ENCODE measurements at places on chromosomes 2 and 18.

DNA sequence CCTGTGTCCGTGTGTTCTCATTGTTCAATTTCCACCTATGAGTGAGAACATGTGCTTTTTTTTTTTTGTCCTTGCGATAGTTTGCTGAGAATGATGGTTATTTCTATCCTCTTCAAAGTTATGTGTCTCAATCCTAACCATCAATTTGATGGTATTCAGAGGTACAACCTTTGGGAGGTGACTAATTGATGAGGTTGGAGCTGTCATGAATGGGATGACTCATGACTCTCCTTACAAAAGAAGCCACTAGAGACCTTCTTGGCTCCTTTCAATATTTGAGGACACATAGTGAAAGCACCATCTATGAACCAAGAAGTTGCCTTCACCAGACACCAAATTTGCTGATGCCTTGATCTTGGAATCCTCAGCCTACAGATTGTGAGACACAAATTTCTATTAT, 677.1 kb upstream of the DDX18 start:
- no peak for DNase-seq

DNA sequence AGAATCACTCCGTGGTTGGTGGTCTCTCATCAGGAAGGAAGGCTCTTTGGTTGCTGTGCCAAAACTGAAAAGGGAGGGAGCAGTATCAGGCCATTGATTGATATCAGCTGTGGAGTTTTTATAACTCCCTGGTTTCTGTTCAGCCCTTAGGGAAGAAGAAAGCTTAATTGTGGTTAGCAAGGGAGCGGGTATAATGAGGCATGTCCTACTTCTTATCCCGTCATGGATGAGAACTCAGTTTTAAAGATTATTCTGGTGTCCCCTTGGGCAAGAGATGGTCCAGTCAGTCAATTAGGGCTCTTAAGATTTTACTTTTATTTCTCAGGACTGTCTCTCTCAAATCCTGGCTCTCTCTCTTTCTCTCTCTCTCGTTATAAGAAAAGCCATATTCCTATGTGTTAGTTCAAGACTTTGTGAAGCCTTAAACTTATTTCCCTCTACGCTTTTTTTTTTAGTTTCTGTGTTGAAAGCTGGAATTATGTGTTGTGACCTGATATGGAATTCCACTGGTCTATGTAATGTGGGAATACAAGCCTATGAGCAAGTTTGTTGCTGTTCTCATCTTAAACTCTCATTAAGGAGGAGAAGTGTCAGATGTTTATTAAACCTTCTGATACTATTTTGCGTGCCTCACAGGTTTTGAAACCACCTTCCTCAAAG, 514.0 kb upstream of the CDH2 start:
- no peak for DNase-seq

GRCh38 chr2:233413559-233414272, 59.4 kb downstream of the DGKD start:
- no peak for DNase-seq

DNA sequence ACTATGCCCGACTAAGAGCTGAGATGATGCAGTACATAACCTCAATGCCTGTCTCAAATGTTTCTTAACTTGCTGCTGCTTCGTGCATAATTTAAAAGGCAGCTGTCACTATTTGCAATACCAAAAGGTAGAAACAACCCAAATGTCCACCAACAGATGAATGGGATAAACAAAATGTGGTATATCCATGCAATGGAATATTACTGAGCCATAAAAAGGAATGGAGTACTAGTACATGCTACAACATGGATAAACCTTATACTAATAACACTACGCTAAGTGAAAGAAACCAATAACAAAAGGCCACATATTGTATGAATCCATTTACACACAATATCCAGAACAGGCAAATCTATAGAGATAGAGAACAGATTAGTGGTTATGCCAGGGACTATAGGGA, 13.0 kb upstream of the DGKD start:
- DNase-seq = no peak

- no peak for DNase-seq
Measured at GRCh38 chr2:149765636-149766035, 178.1 kb upstream of the MMADHC start.

DNA sequence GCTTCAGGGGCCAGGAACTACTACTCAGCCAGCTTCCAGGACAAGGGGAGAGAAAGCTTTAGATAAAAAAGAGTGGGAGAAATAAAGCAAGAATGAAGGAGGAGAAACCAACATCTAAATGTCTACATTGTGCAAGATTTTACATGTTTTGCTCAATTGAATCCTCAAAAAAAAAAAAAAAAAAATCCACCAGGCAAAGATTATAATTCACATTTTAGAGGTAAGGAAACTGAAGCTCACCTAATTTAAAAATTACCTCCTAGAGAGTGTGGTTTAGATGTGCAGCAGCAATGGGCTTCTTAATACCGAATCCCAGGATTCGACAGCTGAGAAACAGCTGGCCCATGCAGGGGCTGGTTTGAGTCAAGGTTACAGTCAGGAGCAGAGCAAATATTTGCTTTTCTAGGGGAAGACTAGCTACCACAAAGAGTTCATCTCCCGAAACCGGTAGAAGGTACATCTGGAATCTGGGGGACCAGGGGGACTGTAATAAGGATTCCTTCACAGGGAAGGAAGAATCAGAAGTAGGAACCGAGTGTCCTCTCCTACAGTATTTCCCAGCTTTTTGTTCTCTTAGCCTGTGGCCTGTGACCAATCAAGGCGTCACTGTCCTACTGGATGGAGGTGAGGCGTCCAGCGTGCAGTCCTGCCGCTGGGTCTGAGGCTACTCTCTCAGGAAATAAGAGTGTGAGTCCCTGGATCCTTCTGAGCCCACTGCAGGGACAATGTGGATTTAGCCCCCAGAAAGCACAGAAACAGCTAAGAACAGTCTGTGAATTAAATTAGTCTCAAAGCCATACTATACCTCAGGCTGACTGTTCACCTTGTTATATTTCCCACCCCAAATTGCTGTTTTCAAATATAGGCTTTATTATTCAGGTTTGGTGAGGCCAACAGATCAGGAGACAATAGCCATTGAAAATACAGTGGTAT, 42.3 kb downstream of the IL1R2 start:
- no peak for DNase-seq

DNA sequence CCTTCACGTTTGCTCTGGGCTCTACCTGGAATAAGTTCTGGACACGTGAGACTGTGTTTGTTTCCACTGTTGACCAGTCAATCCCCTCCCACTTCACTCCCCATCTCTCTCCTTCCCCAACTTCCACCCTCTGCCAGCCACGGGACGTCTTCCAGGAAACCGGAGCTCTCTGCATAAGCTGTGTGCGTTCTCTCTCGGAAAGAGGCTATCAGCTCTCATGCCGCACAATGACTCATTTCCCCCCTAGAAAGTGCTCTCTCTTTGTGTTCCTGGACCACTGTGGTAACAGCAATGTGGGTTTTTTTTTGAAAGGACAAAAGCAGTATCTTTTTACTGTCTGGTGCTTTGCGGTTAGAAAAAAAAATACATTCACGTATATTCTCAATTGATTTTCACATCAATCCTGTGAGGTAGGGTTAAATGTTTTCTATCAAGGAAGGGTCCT, 10.2 kb downstream of the PROKR1 start:
- DNase-seq = no peak

GRCh38 chr2:39386064-39386463, 51.0 kb downstream of the MAP4K3 start:
- DNase-seq = no peak

DNA sequence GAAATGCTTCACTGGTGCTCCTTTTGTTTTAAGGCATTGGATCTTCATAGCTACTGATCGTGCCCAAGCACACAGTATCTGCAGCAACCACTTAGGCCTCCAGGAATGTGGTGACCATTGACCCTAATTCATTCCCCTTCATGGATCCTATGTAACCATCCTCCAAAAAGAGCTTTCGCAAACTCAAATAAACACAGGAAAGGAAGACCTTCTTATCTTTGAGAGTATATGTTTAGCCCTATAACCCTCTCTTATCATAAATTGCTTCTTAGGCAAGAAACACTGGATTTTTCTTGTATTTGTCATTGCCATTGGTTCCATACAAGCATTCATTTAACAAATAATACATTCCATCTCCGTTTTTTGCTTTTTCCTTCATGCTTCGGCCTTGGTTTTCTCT, 4.1 kb upstream of the TTR start:
- DNase-seq = no peak

DNA sequence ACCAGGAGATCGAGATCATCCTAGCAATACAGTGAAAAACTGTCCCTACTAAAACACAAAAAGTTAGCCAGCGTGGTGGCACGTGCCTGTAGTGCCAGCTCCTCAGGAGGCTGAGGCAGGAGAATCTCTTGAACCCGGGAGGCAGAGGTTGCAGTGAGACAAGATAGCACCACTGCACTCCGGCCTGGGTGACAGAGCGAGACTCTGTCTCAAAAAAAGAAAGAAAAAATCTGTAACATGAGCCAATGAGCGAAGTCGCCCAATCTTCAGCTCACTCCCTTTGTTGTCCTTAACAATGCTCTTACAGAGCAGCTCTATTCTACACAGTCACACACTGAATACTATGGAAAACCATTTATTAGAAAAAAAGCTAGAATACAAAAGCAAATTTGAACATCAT, 22.0 kb downstream of the FAM98A start:
- no peak for DNase-seq

DNA sequence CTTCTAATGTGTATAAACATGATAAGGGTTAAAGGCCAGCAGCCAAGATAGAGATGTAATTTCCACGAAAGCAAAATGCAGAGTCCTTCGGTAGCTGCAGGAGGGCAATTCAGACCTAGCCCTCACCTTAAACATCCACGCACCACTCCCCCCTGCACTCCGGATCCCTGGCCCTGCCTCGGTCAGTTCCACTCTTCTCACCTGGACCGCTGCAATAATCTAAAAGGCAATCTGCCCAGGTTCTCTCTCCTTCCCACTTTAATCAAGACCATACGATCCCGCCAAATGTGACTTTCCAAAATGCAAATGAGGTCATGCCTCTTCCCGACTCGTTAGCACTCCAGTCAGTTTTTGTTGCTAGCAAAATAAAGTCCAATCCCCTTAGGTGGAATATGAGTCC, 485.2 kb downstream of the EIPR1 start:
- no peak for DNase-seq

DNA sequence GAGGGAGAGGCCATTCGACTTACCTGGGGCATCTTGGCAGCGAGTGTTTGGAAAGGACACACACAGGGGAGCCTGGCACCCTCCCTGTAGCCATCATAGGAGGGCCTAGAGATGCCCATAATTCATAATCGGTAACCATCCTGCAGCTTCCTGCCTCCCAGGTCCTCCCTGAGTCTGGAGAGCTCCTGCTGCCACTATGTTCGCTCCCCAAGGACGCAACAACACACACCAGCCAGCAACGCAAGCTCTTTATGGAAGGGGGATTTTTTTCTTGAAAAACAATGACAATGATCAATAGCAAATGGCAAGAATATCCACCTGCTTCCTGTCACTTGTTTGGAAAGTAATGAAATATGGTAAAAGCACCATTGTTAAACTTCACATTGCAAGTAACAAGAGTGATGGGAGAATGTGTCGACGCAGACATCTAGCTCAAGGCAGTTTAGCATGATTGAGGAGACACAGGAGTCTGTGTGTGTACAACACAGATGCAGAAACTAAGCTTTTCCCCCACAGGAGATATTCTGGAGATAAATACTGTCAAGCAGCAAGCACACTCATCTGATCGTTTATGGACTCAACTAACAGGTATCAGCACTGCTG, 24.9 kb upstream of the CREG2 start:
- DNase-seq = no peak

DNA sequence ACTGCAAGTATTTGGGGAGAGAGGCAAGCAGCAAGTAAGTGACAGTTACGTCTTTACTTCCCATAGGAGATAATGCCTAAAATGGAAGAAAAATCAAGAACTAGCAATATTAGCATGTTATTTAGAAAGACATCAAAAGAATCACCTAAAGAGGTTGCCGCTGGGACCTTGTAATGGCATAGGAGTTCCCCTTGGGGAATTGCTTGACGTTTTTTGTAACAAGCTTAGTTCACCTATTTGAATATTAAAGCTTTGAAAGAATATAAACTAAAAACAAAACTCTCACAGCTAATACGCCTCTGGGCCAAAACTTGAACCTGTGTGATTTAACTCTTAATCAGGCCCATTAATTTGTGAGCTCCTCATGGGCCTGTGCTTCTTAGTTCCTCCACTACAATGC, 89.0 kb downstream of the AAK1 start:
- no peak for DNase-seq

DNA sequence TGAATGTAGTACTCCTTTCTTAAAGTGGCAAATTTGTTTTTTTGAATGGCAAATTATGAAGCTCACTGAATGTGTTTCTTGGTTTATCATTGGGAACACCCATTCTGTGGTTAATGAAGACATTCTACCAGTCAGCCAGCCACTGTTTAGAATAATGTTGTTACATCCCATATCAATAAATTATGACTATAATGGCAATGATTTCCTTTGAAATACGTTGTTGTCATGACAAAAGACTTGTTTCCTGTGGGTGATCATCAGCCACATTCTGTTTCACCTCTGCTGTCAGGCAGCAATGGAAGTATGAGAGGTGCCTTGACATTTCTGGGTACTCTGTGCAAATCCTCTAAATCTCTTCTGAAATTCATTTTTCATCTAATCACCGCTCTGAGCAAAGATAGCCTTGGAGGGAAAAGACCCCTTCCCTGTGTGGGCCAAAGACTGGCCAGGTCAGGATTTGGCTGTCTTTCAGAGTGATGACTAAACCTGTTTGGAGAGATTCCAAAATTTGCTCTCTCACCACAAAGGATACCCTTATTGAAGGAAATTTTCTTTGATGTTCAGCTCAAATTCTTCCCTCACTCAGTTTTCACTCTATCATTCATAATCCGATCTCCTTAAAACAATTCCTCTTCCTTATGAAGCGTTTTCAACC, 869.2 kb downstream of the BCL11A start:
- no peak for DNase-seq

- no peak for DNase-seq
Measured at GRCh38 chr2:144516411-144516980, 3.4 kb downstream of the ZEB2 start.

GRCh38 chr2:63436488-63436887, 151.8 kb downstream of the WDPCP start:
- DNase-seq = no peak

- DNase-seq = no peak
Measured at GRCh38 chr2:128313931-128314347, 4.7 kb downstream of the HS6ST1 start.

- DNase-seq = no peak
Measured at GRCh38 chr18:9191658-9192256, 55.2 kb downstream of the ANKRD12 start.

GRCh38 chr2:236340251-236340650, 76.0 kb upstream of the ASB18 start:
- DNase-seq = no peak

DNA sequence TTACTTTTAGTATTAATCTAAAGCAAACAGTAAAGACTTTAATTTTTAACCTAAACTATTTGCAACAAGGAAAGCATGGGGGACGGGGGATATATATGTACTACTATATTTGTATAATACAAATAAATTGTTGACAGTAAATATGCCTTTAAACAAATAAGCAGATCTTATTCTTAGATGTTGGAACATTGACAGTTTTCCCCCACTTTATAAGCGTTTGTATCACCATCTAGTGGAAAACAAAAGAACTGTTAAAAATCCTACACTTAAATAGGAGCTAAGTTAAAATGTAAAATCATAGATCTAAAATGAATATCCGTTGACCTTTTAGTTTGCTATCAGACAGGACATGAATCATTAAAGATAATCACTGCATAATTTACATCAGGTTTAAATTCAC, 50.0 kb downstream of the RBBP8 start:
- DNase-seq = no peak
